Activated T-cell treated with anti-CD3 and anti-CD28 coated beads for 1 hour (primary cell): ENCODE measurements at places on chromosomes 7 and 10.

GRCh38 chr10:78250313-78251015 lies 216.8 kb downstream of the RPS24 start:
- no peak for DNase-seq

GRCh38 chr7:14303536-14303935 lies 314.1 kb upstream of the ETV1 start:
- no peak for DNase-seq

DNA sequence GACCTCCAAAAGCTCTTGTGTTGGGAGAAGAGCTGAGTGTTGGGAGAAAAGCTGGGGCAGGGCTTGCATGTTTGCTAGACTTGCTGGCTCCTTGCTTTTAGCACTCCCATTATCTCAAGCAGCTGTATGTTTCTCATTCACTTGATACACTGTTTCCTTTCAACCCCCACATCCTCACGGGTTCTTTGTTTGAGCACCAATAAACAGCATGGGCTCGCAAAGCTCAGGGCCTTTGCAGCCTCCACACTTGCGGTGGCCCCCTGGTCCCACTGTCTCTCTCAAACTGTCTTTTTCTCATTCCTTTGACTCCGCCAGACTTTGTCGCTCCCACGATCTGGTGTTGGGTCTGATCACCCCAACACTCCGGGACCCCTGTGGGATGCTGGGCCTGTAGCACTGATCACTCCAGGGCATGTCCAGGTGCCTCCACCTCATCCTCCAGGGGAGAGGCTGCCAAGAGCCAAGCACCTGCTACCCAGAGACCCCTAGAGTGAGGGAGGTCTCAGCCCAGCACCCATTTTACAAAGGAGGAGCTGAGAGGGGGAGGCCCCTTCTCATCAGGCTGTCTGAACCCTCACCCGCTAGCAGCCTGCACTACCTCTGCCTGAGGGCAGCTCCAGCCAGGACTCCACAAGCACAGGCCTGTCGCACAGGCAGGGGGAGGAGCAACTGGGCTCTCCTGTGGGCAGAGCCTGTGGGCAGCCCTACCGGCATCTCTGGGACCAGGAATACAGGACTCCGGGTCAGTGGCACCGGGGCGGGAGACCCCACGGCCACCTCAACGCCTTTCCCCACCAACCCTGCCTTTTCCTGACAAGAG lies 49.1 kb upstream of the MSMB start:
- DNase-seq, result no peak

DNA sequence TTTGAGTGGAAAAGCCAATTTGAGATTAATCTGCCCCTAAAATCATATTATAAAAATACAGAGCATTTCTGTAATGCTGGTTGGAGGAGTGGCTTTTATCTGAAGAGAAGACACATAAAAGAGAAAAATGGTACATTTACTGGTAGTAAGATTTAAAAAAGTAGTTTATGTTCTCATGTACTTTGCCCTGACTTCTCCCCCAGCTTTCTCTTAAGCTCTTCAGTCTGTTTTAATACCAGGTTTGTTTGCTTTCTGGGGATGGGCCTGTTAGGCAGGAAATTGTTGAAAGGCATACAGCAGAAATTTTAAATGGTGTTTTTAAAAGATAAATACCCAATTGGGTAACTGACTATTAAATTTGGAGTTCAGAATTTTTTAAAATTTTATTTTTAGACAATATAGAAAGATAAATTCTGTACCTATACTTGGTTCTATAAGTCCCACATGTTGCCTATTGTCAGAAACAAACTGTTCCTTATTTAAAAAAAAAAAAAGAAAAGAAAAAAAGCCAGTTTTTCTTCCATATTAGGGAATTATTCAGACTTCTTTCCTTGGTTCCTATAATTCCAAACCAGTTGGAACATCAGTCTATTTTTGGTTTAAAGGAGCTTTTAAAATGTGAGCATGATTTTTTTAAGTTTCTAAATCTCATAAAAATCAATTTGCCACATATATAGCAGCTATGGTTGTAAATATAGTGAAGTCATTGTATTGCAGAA lies 136.6 kb downstream of the ARID5B start:
- DNase-seq, result no peak

DNA sequence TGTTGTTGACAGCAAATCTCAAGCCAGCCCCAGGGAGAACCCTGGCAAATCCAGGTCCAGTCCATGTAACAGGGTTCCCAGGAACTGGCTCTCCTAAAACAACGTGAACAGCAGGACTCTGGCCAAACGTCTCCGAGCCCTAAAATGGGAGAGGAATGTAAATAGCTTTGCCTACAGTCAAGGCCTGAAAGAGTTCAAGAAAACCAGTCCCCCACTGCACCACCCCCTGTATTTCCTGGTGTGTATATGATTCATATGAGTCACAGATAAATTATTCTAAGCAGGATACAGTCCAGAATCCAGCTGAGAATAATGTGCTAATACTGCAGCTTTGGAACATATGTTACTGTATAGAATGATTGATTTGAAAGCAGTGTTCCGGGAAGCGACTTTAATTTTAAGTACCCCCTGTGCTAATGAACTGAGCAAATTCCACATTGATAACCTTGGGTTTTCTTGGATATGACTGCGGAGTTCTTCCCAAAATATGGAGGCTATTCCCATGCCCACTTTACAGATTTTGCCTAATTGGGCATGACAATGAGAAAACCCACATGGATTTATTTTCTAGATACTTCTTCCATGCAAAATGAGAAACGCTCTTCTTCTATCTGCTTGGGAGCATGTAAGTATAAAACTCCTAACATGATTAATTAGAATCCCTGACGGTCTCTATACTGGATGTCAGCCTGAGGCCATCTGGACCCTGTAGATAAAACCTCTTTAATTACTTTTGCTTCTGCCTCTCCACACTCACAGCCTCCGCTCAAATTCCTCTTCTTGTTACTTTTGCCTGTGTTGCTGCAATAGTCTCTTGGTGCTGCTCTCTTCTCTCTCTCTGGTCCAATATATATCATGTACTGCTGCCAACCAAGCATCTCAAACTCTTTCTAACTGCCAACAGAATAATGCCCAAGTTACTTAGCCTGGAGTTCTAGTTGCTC lies 50.2 kb downstream of the LAMB4 start:
- no peak for DNase-seq

- DNase-seq, result no peak
Measured at GRCh38 chr7:126005064-126005463, 1075.4 kb upstream of the POT1 start.

DNA sequence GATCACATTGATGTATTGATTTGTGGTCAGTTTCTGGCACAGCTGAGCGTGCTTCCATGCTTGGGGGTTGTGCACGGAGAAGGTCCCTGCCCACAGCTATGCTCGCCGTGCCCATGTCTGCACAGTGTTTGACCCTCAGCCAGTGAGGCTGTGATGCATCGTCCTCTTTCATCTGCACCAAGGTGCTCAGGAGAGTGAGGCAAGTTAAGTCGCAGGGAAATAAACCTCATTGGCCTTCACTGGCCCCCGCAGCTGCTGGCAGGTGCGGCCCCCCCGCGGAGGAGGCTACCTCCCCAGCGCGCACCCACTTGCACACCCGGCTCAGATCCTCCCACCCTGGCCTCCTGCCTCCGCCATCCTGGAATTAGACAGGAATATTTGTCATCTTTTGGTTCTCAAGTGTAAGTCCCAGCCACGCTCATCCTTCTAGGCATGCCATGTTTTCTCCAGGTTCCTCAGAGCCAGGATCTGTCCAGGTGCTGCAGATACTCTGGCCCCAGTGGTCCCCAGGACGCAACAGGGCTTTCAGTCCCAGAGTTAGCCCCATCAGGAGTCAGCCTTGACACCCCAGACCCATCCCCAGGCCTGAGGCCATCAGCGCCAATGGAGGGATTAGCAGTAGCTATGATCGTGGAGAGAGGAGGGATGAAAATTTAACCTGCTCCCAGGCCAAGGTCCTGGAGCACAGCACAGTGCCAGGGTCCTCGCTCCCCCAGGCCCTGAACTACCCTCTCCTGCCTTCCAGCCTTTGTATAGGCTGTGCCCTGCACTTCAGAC lies 93.7 kb downstream of the OAT start:
- no peak for DNase-seq

- no peak for DNase-seq
Measured at GRCh38 chr10:13340626-13341376, 7.3 kb downstream of the SEPHS1 start.

DNA sequence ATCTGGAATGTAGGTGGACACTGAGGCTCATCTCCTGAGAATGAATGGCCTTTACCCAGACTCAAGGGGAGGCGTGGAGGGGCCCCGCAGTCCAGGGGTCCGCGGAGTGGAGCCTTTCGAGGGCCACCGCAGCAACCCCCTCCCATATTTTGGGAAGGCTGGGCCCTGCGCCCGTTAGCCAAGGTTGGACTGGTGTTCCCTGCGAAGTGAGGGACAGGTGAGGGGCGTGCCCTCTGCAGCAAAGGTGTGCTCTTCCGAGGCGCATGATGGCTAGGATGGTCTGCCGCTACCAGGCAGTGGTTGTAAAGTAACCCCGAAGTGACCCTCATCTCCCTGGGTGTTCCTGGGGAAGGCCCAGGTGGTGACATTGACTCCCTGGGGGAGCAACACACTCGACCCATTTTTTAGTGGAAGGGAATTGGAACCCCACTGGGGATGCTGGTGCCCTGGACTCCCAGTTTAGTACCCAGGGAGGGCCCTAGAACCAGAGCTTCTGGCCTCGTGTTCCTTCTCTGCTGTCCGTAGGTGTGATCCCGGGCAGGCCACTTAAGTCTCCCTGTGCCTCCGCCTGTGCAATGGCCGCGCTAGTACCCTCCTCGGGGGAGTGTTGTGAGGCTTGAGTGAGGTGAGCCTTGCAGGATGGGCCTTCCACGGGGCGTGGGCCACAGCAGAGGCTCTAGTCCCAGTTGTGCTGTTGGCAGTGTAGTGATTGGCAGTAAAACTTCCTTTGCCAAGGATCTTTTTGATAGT lies 779 bp downstream of the FAM241B start:
- DNase-seq, result no peak

GRCh38 chr7:116315803-116316202 lies 105.5 kb downstream of the TES start:
- no peak for DNase-seq

DNA sequence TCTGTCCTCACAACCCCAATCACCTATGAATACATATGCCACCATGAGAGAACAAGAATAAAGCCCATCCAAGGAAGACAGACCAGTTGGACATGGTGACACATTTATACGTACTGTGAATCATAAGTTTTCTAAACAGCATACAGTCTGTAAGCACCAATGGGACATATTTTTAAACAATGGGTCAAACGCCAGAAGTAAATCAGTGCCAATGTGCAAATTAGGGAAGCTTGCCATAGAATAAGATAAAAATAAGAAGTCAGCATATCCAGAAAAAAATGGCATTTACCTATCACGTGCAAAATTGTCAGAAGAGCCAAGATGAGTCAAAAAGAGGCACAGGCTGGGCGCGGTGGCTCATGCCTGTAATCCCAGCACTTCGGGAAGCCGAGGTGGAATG lies 910.4 kb downstream of the SORCS1 start:
- DNase-seq, result no peak

DNA sequence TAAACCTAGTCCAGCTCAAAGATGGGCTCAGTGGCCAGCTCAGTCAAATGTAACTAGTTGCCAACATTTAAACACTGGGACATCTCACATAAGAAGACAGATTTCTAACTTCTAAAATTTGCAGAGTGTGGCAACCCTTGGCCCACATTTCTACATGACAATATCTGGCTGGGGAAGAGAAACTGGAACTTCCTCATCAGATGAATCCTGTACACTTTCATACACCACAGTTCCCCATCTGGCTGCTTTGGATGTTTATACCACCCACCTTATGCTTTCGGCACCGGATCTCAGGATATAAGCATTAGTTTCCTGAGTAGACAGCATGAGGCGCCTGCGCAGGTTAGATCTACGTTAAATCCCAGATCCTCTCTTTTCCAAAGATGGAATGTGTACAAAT lies 199.3 kb downstream of the PRKG1 start:
- DNase-seq, result no peak

DNA sequence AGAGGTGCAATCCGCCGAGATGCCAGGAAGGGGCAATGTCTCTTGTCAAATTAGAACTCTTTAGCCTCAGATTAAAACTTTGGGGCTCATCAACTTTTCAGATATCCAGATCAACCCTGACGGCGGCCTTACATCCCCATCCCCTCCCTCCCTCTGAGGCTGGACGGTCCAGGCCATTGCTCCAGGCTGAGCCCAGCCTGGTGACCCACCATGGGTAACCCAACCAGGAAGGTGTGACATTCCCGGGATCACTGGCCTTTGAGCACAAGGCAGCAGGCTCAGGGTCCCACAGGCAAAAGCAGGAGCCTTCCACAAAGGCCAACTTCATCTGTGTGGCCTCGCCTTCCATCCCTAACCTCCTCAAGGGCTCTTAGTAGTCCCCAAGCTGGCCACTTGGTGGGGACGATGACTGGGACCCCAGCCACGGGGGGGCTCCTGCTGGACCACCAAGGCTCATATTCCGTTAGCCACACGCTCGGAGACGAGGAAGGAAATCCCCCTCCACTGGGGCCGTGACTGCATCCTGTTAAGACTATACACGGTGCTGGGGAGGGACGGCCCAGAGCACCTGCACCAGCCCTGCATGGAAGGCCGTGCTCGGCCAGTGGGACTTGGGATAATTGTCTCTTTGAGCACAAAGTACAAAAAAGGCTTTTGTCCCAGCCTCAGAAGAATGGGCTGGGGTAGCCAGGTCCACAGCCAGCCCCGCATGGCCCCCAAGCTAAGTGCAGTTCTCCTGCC lies 62.8 kb downstream of the ZRANB1 start:
- DNase-seq, result no peak

DNA sequence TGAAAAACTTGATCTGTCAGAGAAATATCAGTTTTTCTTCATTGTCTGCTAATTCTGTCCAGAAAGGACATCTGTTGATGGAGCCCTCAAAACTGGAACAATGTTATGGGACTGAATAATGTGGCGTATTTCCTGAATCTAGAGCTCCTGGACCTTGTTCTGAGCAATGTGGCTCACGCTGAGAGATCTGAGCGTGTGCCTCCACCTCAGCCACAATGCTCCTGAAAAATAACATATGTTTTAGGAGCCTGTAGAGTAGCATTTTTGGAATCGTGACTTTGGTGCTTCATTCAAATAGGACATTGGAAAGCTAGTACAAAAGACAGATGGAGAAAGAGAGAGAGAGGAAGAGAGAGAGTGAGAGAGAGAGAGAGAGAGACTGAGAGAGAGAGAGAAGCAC lies 110.3 kb downstream of the BMPER start:
- DNase-seq, result no peak

DNA sequence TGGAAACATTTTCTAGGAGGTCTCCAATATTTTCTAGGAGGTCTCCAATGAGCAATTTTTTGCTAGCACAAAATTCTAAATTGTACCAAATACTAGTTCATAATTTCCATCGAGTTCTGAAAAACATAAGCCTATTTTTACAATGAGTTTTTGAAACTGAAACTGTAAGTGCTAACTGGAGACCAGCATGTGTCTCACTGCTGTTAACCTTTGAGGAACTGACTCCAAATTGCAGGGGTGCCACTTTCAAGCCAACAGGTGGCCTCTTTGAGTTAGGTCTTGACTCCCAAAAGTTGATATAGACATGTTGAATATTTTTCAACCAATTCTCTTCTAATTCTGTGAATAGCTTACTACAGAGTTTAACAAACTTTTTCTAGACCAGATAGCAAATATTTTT lies 58.8 kb downstream of the CAV1 start:
- DNase-seq, result no peak
